ENCODE measurements at places on chromosomes 6 and 20.

DNA sequence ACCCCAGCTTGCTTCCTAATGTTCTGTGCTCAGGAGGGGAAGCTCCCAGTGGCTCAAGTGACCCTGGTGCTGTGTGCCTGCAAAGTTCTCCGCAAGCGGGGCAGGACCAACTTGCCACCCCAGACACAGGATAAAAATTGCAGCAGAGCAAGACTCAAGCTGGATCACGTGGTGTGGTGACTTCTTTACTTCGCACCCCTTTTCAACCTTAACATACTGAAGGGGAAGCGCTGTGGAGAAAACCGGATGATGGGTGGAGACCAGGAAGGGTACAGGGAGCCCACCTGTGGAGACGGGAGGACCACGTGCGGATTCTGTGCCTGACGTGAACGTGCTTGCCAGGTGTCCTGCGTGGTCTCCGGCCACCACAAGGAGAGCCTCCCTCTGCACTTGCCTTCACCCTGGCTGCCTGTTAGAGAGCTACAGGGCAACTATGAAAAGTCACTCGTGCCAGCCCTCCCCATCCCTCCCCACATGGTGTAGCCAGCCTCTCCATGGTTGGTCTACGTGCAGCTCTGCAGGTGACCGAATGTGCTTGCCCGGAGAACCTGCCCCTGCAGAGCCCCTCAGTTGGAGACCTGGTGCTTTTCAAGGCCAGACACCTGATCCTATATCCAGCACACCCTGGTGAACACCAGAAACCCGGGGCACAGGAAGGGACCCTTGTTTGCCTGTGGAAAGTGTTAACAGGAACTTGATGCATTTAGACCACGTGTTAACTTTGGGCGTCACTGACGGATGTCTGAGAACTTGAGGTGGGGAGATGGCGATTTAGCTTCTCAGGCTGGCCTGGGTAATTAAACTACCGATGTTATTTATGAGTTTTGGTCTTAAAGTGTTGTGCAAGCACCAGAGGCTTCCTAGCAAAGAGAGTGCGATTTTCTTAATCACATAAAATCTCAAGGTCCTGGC, 23.9 kb upstream of the DACT2 start:
- no peak for DNase-seq

DNA sequence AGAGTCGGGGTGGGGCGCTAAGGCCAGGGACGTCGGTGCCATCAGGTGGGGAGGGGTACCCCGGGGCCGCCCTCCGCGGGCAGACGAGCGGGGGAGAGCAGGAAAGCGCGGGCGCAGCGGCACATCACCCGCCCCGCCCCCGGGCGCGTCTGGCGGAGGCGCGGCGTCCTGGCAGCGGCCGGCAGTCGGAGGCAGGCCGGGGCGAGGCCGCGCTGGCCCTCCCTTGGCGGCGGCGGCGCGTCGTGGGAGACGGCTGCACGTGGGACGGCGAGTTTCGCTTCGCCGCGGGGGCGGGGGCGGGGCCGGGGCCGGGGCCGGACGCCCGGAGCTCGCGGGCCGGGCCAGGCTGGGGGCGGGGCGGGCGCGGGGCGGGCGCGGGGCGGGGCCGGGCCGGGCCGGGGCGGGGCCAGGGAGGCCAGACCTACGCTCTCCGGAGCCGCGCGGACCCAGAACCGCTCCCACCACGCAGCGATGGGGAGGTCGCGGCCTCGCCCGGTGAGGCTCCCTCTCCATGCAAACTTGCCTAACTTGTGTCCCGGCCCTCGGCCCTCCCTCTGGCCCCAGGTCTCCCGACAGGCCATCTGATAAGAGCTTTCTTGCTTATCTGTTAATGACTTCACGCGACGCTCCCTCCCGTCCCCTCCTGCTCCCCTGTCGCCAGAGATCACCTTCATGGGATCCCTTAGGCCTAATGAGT, 12.5 kb downstream of the ITPR3 start:
- DNase-seq = no peak

GRCh38 chr6:155946860-155947259, 491.2 kb upstream of the NOX3 start:
- no peak for DNase-seq

DNA sequence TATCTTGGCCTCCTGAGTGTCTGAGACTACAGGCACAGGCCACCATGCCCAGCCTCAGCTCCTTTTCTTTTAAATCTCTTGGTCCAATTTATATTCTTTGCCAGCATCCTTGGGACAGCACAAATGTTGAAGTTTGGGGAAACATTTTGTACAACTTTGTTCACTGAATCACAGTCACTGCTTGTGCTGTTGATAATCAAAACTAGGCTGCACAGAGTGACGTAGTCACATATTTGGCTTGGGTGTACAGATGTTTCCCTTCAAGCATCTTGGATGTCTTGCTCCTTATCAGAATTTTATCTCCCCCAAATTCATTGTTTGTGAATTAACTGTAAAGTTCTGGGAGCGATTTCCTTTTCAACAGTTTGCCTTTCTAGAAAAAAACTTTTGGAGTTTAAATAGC, 17.9 kb downstream of the CARMIL1 start:
- no peak for DNase-seq

DNA sequence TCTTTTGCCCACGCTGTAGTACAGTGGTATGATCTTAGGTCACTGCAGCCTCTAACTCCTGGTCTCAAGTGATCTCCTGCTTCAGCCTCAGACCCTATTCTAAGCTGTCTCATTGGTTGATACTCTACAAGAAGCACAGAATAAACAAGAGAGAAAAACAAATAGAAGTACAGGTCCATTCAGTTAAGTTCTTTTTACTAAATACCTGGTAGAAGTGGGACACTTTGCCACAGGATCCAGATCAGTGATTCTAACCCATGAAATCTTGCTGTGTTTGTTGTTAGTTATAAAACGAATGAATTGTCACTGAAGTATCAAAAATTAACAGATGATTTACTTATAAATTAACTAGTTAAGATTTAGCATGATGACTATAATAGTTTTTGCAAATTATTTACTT, 76.7 kb downstream of the SCAND1 start:
- DNase-seq = no peak

GRCh38 chr6:71496018-71496721, 207.6 kb downstream of the OGFRL1 start:
- no peak for DNase-seq

GRCh38 chr20:45058168-45058850, 42.6 kb downstream of the KCNS1 start:
- DNase-seq = no peak

DNA sequence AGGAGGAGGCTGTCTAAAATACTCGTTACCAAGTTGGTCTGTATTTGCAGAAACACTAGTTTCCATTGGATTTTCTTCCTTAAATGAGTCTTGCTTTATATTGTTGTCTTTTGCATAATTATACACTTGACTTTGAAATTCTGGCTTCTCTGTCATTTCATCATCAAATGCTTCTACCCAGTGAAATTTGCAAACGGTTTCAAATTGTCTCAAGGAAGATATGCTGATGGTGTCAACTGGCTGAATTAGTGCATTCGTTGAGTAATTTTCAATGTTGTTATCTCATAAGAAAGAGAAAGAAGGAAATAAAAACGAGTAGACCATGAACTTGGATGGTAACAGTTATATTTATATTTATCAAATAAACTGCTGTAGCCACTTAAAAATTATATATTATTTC, 10.8 kb downstream of the CAGE1 start:
- no peak for DNase-seq

- DNase-seq = no peak
Measured at GRCh38 chr20:51064137-51064536, 41.2 kb upstream of the KCNG1 start.

DNA sequence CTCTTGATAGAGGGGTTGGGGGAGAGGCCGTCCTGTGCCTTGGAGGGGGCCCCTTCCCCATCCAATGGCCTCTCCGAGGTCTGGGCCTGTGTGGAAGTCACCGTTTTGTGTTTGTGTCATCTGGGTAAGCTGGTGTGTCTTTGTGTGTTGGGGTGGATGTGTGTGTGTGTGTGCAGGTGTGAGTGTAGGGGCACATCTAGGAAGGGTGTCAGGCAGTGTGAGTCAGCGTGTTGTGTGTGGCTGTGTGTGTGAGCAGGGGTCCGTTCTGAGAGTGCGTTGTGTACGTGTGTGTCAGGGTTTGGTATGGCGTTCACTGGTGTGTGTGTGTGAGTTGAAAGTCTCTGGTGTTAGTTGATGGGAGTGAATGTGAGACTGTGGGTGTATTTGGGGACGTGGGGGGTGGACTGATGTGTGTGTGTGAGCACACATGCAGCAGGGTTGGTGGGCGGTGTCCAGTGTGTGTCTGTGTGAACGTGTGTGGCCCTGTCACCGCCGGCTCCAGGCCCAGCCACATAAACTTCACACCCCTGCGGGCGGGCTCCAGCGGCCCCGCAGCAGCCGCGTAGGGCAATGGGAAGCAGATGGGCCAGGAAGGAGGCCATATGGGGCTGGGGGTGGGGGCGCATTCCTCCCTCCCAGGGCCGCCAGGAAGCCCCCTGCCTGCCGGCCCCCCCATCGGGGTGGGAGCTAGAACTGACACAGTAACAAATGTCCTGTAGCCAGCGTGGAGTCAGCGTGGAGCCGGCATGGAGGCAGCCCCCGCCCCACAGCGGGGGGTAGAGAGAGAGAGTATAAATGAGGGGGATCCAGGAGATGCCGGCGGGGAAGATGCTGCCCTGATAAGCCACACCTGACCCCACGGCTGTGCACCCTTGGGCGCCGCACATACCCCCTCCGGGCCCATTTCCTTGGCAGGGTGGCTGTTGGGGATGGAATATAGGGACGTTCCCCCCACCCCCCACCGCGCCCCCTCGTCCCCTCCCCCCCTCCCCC, 32.1 kb downstream of the SNAI1 start:
- no peak for DNase-seq

DNA sequence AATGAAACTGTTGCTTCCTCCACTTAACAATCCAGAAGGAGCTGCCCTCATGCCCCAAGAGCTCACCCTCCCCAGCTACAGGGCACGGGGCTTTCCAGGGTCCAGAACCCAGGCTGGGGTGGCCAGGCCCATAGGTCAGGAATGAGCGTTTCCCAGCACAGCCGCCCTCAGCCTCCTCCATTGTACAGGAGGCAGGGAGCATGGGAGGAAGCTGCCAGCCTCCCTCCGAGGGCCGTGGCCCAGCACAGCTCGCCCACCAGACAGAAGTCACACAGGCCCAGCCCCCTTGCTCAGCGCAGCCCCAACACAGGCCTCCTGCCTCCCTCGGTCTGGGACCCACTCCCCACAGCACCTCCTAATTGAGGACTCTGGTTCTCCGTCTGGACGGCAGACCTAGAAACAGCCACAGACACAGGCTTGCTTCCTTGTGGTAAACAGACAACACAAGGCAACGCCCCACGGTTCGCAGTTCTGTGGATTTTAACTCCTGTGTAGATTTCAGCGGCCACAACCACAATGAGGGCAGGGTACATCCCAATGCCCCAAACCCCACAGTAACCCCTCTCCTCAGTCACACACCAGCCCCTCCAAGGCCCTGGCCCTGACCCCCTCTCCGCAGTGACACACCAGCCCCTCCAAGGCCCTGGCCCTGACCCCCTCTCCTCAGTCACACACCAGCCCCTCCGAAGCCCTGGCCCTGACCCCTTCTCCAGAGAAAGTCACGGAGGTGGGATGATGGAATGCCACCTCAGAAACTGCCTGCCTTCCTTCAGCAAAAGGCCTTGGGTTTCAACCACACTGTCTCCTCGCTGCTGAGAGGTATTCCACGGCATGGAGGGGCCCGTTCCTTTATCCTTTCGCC, 173.5 kb downstream of the DLL1 start:
- no peak for DNase-seq

All from foreskin keratinocyte (primary cell).